ENCODE measurements at places on chromosomes 5 and 9.

- DNase-seq = no peak
These were observed 414.0 kb upstream of the IRX1 start for GRCh38 chr5:3181671-3182070.

GRCh38 chr5:135690466-135690865, 111.7 kb upstream of the CXCL14 start:
- no peak for DNase-seq

- no peak for DNase-seq
These were observed 12.4 kb upstream of the TMC1 start for GRCh38 chr9:72509053-72509452.

GRCh38 chr5:98031926-98032325, 741.5 kb upstream of the RGMB start:
- DNase-seq = no peak

DNA sequence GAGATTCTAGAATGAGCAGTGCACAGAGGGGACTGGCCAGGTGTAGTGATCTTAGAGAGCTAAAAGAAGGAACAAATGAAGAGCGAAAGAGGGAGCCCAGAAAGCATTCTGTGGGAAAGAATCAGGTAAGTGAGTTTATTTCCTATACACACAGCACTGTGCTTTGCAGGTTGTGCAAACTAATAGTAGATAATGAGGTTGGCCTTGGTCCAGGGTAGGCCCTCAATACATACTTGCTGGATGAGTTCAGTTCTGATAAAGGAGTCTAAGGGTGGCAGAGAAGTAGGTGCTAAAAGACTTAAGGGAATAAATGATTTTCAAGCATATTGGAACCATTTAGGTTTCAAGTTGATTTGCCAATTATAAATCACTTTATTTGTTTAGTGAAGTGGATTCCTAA, 122.0 kb downstream of the NPR3 start:
- DNase-seq = no peak

DNA sequence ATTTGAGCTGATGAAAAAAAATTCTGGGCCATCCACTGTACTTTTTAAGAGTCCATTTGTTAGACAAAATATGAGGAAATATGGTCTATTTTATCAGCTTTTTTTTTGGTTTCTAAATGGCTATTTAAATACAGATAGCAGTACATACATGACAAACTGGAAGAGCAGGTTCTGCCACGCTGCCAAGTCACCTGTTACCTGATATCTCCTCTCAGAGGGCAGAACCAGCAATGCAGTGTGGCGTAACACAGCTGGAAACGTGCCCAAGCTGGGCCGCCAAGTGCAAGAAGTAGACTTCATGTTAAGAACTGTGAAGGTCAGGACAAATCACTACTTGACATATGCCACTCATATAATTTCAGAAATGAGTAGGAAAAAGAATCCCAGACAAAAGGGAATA, 8.1 kb downstream of the MCIDAS start:
- no peak for DNase-seq

DNA sequence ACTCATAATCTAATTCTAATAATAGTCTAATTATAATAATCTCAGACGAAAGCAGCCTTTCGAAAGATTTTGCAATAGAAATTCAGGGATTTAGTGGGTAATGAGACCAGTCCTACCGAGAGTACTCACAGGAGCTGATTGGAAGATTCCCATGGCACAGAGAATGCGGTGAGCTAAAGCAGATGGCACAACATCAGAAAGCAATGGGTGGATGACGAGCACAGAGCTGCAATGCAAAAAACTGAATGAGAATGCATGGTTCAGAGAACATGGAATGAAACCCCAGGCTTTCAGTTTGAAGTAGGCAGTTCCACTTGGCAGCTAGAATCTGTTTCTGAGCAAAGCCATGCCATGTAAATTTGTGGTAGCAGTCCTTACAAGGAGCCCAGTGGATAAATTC, 78.2 kb upstream of the SPINK5 start:
- no peak for DNase-seq

DNA sequence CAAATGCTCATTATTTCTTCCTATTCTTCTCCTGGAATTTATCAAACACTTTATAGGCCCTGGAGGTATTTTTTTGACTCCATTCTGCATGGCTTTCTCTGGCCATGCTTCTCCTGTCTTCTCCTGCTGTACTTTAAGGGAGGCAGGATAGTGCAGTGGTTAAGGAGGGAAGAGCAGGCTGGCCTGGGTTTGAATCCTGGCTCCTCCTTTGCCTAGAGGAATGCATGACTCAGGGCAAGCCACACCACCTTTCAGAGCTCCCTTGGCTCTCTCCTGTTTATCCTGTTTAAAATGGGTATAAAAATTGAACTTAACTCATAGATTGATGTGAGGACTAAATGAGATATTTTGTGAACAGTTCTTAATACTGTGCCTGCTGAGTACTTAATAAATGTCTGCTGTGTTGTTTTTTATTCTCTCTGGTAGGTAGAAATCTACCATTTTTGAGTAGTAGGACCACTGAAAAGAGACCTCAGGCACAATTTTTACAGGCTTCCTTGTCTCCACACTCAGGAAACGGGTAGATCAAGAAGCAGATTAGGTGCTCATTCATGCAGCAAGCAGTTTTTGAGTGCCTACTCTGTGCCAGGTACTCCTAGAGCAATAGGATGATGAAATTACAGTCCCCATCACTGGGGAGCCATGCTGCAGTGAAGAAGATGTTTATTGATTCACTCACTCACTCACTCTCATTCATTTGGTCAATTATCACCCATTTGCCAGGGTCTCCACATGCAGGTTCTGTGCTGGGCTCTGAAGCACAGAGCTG, 32.7 kb upstream of the ARAP3 start:
- DNase-seq = no peak

- no peak for DNase-seq
These were observed 24.6 kb upstream of the QSOX2 start for GRCh38 chr9:136270173-136270705.

- no peak for DNase-seq
These were observed 482 bp downstream of the NFIB start for GRCh38 chr9:14313378-14313940.

GRCh38 chr5:56281489-56282165, 48.5 kb upstream of the ANKRD55 start:
- no peak for DNase-seq

- DNase-seq = no peak
These were observed 92.4 kb downstream of the EQTN start for GRCh38 chr9:27204578-27204977.

- no peak for DNase-seq
These were observed 28.5 kb downstream of the DPYSL3 start for GRCh38 chr5:147481376-147481775.

GRCh38 chr5:78295035-78295961, 800 bp upstream of the AP3B1 start:
- DNase-seq = peak; percentile 39

DNA sequence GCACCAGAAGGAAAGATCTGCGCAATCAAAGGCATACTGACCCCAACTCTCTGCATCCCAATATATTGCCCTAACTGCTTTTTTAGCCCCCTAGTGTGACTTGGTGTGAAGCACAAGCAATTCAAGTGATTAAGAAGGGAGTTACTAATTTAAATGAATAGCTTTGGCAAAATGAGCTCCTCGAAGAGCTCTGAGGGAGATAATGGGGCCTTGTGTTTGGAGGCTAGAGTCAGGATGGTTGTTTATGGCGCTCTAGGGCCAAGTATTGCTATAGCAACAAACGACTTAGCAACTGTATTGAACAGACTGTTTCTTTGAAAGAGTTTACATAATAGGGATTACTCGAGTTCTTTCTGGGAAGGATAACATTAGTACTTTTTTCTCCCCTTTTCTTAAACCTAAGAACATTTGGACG, 11.5 kb upstream of the C5orf58 start:
- DNase-seq = no peak

DNA sequence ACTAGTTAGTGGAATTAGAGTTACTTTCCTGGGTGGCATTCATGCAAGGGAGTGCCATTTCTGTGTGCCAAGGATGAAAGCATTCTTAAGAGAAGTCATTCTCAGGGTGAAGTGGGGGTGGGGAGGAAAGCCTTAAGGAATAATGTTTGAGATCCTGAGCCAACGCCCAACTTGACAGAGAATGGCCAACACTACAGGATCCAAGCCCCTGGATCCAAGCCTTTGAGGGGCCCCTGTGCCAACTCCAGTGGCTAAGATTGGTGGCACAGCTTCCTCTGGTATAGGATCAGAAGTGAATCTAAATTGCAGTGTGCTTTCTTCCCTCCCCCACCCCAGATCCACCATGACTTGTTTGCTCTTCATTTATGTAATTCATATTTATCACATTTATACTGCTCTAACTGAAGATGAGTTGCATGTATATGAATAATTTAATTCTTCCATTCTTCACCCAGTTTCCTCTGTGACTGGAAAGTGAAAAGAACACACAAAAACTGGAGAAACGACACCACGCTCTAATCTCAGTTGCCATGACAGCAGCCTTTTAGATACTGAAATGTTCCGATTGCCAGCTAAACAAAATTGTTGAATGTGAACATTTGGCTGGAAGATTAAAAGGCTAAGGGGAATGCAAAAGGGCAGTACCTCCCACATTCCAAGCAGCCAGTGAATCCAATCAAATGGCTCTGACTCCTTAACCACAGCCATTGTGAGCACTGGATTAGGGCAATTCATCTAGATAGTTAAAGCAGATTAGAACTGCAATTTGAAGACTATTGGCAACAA, 4.5 kb downstream of the ZNF608 start:
- no peak for DNase-seq

GRCh38 chr9:105127863-105128220, 116.6 kb upstream of the SLC44A1 start:
- peak; percentile 22 for DNase-seq

GRCh38 chr5:81825237-81825636, 74.3 kb upstream of the SSBP2 start:
- DNase-seq = no peak

DNA sequence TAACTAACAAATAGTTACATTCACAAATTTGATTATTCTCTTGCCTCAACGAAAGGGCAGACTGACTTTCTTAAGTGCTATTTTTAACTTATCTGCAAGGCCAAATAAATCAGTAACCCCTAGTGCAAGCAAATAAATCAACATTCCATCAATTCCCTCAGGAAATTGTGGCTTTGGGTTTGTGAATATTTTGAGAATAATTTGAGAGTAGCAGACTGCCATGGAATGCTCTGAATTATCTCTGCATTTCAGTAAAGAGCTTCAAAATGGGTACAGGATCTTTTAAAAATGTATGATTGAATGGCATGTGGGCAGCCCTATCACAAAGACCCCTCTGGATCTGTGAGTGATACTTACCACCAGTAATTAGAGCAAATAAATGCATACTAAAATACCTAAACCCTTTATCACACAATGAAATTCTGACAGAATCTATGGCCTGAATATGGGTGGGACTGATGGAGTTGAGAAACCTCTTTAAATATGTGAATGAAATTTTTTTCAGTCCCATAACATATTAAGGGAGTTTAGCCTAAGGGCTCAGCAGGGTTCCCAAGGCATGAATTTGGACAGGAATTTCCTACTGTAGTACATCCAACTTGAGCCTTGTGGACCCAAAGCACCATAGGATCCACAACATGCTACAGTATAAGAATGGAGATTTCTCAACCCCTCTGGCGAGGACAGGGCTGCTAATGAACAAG, 92.5 kb upstream of the ITGA2 start:
- no peak for DNase-seq

- no peak for DNase-seq
These were observed 6.9 kb downstream of the SLC31A1 start for GRCh38 chr9:113228130-113228665.

- no peak for DNase-seq
These were observed 10.5 kb upstream of the IPPK start for GRCh38 chr9:92680166-92681119.

GRCh38 chr9:92564982-92565381, 29.2 kb upstream of the ECM2 start:
- DNase-seq = no peak

DNA sequence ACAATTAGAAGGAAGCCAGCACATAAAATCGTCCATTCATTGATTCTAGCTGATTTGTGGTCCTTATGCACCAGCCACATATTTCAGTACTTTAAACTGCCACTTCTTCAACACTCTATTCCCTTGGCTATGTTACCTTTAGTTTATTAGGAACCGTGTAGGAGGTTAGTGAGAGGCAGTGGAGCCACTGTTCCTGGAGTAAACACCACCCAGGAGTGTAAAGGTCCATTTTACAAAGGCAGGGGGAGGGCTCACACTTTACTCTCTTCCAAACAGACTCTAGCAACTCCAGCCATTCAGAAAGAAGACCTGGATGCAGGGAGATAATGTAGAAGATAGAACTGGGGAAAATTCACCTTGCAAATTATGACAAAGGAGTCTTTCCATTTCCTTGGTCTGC, 170.2 kb upstream of the RPS23 start:
- DNase-seq = no peak

DNA sequence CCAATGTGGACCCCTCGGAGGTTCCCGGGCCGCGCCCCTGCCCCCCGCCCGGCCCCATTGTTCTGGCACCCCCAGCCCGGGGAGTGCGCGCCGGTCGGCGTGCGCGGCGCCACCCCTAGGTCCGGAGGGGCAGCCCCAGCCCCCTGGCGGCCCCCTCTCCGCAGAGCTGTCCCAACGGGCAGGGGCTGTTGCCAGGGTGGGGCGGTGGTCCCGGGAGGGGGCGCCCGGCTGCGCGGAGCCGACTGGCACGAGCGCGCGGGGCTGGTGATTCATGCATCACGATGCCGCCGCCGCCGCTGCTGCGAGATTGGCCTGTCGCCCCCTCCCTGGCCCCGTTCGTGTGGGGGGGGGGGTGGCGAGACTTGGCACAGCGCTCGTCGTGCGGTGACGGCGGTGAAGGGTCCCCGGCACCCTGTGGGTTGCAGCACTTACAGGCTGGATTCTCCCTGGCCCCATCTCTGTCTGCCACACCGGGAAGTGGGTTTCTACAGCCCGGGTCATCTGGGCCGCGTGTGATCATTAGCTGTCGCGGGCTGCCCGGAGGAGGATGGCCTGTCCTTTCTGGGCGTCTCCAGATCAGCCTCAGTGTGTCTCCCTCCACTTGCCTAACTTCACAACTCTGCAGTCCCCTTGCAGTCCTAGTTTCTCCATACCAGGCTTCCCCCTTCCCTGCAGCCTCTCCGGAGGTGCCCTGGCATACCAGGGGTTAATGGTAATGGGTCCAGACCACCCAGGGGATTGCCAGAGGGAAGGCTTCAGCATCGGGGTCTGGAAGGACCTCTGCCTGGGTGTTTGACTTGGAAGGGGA, 858 bp downstream of the NCS1 start:
- peak; percentile 27 for DNase-seq

GRCh38 chr9:5735072-5735471, 97.8 kb downstream of the ERMP1 start:
- DNase-seq = no peak

DNA sequence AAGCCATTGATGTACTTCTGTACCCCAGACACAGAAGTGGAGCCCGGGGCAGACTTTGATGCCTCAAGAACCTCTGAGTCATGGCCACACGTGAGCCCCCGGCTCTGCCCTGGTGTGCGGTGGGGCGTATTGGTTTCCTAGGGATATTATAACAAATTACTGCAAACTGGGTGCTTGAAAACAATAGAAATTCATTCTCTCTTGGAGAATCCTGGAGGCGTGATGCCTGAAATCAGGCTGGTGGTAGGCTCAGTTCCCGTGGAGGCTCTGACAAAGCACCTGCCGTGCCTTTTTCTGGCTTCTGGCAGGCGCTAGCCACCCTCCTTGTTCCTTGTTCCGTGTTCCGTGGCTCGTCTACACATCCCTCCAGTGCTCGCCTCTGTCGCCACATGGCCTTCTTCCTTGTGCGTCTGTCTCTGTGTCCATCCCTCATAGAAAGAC, 24.2 kb downstream of the NEK6 start:
- no peak for DNase-seq

- no peak for DNase-seq
These were observed 63.3 kb upstream of the ZFAND5 start for GRCh38 chr9:72428329-72428728.

GRCh38 chr5:134604908-134605307, 27.7 kb downstream of the SAR1B start:
- DNase-seq = no peak

Data from activated T-cell treated with anti-CD3 and anti-CD28 coated beads for 1 hour (primary cell).